Prostate gland (tissue), 2 donors: ENCODE measurements at places on chromosomes 3 and 15. TPM values are rescaled to one million over a fixed set of nuclear protein-coding genes. Genes with fewer than 3 reads are reported as not detected.

GRCh38 chr15:73389539-73389938 lies 20.8 kb upstream of the HCN4 start:
- no peak for DNase-seq
- no peaks in the 10 kb centered on the region for H3K4me1 ChIP-seq
- no peak overlapping the region for H3K27ac ChIP-seq
- no peaks in the 10 kb centered on the region for H3K36me3 ChIP-seq

MGLL gene
- 20.0 TPM for total RNA-seq

DNA sequence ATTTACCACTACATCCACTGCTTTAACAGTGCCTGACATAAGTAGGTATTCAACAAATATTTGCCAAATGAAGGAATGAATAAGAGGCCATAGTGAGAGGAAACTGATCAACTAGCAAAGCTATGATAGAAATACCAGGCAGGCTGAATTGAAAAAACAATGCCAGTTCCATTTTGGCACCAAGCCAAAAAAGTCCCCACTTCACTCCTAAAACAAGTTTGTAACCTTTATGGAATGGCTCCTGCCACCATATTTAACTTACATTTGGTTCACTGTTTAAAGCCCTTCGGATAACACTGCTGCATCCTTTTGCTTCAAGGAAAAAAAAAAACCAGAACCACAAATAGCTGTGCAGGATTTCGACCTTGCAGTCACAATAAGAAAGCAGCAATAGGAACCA lies 166.1 kb downstream of the FRMD5 start:
- no peaks in the 10 kb centered on the region for H3K27me3 ChIP-seq
- H3K4me3 ChIP-seq = no peak overlapping the region
- H3K4me1 ChIP-seq = no peaks in the 10 kb centered on the region
- H3K36me3 ChIP-seq = no peaks in the 10 kb centered on the region
- DNase-seq = no peak
- H3K27ac ChIP-seq = no peak overlapping the region

- H3K27ac ChIP-seq = no peak overlapping the region
- H3K4me1 ChIP-seq = no peaks in the 10 kb centered on the region
- H3K4me3 ChIP-seq = no peak overlapping the region
- no peak for DNase-seq
- no peaks in the 10 kb centered on the region for H3K36me3 ChIP-seq
Observed at GRCh38 chr15:59039225-59039624, 51.8 kb downstream of the RNF111 start.

DNA sequence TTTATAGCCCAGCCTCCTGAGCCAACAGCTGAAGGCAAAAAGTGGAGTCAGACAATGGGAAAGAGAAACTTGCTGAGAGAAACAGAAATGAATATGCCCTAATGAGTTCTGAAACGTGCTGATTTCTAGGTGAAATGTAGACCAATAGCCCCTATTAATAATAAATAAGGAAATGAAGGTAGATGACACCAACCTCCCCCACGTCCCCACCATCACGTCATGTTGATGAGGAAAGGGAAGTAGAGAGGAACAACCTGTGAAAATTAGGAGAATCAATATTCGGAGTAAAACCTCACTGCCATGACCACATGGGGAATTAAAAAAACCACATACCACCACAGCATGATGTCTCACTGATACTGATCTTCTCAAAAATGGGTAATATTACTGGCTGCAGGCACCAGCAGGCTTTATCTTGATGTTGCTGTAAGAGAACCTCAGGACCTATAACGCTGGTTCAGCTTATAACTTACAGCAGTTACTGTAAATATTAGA lies 64.0 kb downstream of the KAT2B start:
- DNase-seq = no peak
- no peaks in the 10 kb centered on the region for H3K36me3 ChIP-seq
- H3K27ac ChIP-seq = no peak overlapping the region
- no peak overlapping the region for H3K4me3 ChIP-seq
- no peaks in the 10 kb centered on the region for H3K27me3 ChIP-seq
